ENCODE measurements at places on chromosomes 5 and 9.

- no peak overlapping the region for H3K27ac ChIP-seq
- no peaks in the 10 kb centered on the region for H3K27me3 ChIP-seq
- no peaks in the 10 kb centered on the region for H3K36me3 ChIP-seq
- DNase-seq: no peak
- no peaks in the 10 kb centered on the region for H3K4me1 ChIP-seq
These were observed 842.6 kb upstream of the ACO1 start for GRCh38 chr9:31541721-31542281.

DNA sequence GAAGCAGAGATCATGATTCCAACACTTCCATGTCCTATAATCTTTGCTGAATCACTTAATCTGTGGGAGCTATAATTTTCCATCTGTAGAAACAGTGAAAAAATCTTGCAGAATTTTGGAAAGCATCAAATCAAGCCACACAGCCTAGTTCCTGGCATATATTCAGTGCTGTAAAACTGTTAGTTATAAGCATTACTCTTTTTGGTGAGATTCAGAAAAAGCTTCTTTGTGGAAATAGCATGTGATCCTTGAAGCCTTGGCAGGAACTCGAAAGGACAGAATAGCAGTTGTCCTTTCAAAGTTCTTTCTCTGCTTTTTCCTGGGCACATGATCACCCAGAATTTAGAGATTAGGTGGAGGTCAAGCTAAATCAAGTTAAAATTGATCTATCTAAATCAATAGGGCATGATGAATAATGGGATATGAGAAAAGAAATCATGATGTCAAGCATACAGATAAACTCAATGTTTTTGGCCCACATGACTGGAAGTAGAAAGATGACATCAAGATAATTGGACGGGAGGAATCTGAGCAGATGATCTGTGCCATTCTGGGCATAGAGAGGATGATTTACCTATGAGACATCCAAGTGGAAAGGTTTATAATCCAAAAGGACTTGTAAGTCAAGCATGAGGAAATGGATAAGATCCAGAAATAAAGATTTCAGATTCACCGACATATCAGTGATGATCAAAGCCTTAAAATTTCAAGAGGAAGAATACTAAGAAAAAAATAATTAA is 73.1 kb downstream of the TMEM232 start:
- H3K27ac ChIP-seq: no peak overlapping the region
- H3K4me3 ChIP-seq: no peak overlapping the region
- H3K4me1 ChIP-seq: peaks cover 1% of the 10 kb centered on the region
- no peak for DNase-seq
- no peaks in the 10 kb centered on the region for H3K36me3 ChIP-seq

GRCh38 chr9:95556521-95556920 is 39.8 kb upstream of the PTCH1 start:
- no peak overlapping the region for H3K4me3 ChIP-seq
- H3K4me1 ChIP-seq: peaks cover 9% of the 10 kb centered on the region
- DNase-seq: no peak
- H3K27me3 ChIP-seq: peaks cover 39% of the 10 kb centered on the region

DNA sequence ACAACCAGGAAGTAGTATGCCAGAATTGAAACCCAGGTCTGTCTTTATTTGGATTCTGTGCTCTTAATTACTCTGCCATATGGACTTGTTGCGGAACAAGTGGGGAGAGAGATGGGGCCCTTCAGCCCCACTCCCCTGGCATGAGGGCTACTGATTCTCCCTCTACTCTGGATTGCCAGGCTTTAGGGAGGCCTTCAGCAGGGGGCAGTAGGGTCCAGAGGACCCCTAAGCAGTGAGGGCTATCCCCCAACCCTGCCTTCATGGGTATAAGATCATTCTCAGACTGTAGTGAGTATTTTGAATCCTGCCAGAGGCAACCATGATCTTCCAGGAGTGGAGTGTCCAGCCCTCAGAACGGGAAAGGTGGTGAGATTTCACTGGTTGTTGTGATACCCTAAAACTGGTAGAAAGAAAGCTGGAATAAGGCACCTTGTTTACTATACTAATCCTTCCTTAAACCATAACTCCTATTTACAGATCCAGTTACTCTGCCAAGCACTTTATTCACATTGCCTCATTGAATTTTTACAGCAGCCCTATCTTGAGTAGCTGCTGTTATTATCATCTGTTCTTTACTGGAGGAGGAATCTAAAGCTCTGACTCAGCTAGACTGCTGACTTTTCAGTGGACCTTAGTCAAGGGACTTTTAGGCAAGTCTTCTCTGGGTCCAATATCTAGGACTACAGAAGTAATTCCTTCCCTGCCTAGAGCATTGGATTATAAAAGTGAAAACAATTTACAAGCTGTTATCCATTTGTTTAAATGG is 31.3 kb upstream of the LARP1 start:
- H3K27ac ChIP-seq: no peak overlapping the region
- peak; percentile 62 for DNase-seq
- no peaks in the 10 kb centered on the region for H3K4me1 ChIP-seq
- no peaks in the 10 kb centered on the region for H3K27me3 ChIP-seq
- H3K4me3 ChIP-seq: no peak overlapping the region

- peak; percentile 64 for DNase-seq
- H3K27me3 ChIP-seq: no peaks in the 10 kb centered on the region
- peaks cover 4% of the 10 kb centered on the region for H3K36me3 ChIP-seq
- no peaks in the 10 kb centered on the region for H3K4me1 ChIP-seq
These were observed 27.5 kb downstream of the FSD1L start for GRCh38 chr9:105475302-105475701.

GRCh38 chr5:134432677-134433359 is 21.1 kb upstream of the CDKN2AIPNL start:
- H3K27ac ChIP-seq: no peak overlapping the region
- H3K27me3 ChIP-seq: no peaks in the 10 kb centered on the region
- H3K4me3 ChIP-seq: no peak overlapping the region
- peaks cover 28% of the 10 kb centered on the region for H3K4me1 ChIP-seq
- H3K36me3 ChIP-seq: no peaks in the 10 kb centered on the region

GRCh38 chr9:136510561-136510960 is 27.7 kb upstream of the SEC16A start:
- H3K27ac ChIP-seq: no peak overlapping the region
- no peak overlapping the region for H3K4me3 ChIP-seq
- no peaks in the 10 kb centered on the region for H3K27me3 ChIP-seq
- H3K4me1 ChIP-seq: peaks cover 3% of the 10 kb centered on the region
- no peak for DNase-seq

- no peak overlapping the region for H3K4me3 ChIP-seq
- H3K27ac ChIP-seq: no peak overlapping the region
- DNase-seq: no peak
- no peaks in the 10 kb centered on the region for H3K4me1 ChIP-seq
These were observed 527.0 kb upstream of the TUSC1 start for GRCh38 chr9:26205261-26205660.

- H3K27me3 ChIP-seq: no peaks in the 10 kb centered on the region
- no peak overlapping the region for H3K27ac ChIP-seq
- H3K36me3 ChIP-seq: peaks cover 11% of the 10 kb centered on the region
- no peak overlapping the region for H3K4me3 ChIP-seq
- H3K4me1 ChIP-seq: no peaks in the 10 kb centered on the region
These were observed 273.5 kb downstream of the CRB2 start for GRCh38 chr9:123629531-123629930.

DNA sequence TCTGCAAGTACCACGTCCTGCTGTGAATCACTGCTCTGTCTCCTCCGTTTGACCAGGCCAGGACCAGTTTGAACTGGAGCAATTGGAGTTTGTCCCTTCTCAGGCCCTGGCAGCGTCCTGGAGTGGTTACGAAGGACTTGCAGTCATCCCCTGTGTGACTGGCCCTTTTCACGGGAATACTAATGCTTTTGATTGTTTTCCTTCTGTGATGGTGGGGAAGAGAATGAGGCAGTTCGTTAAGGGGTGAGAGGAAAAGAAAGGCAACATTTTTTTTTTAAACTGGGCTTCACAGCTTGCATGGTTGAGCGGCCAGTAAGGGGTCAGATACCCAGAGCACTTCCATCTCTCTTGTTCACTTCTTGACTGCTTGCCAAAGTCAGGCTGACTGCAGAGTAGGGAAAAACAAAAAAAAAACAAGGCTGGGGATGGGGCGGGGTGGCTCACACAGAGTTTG is 153.5 kb upstream of the STK32A start:
- peaks cover 2% of the 10 kb centered on the region for H3K4me1 ChIP-seq
- DNase-seq: no peak
- H3K36me3 ChIP-seq: no peaks in the 10 kb centered on the region

DNA sequence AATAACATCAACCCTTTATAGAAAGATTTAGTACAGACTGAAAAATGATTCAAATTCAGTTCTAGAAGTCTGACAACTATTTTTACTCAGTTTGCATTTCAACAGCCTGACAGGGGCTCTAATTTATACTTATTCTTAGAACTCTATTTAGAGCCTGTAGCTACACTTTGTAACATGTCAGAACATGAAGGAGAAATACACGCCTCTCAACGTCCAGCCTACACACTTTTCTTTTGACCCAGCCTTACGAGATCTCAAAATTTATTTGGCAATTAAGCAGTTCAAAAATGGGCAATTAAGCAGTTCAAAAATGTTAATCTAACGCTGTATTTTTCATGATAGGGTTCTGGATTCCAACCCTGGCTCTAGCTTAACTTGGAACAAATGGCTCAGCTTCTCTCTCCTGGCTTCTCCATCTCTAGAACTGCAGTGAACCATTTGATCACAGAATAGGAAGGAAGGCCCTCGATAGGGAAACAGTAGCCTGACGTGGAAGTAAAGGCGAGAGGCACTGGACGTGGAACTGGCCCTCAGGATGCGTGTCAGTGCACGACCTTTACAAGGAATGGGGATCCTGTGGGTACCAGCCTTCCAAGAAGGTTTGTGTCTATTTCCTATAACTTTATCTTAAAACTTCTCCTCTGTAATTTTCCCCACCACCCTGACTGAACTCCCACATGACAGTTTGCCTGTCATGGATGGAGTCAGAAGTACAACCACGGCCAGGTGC is 66.4 kb downstream of the PRRT1B start:
- DNase-seq: no peak
- peaks cover 27% of the 10 kb centered on the region for H3K4me1 ChIP-seq
- H3K27me3 ChIP-seq: no peaks in the 10 kb centered on the region
- H3K36me3 ChIP-seq: peaks cover 36% of the 10 kb centered on the region
- H3K27ac ChIP-seq: no peak overlapping the region

DNA sequence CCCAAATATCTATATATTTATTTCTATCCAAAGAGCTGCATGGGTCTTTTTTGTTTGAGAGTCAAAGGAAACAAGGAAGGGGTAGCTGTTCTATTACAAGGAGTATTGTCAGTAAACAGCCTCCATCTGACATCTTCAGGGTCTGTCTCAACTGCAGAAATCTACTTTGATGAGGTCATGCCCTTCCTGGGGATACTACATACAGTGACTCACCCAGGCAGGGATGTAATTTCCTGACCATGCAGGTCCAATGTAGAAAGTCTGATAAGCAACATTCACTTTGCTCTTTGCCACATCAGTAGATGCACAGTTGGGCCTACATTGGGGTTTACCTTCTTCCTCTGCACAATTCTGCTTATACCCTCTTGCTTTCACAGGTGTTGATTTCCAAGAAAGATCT is 165.5 kb downstream of the TLR4 start:
- H3K27me3 ChIP-seq: no peaks in the 10 kb centered on the region
- no peaks in the 10 kb centered on the region for H3K36me3 ChIP-seq
- no peaks in the 10 kb centered on the region for H3K4me1 ChIP-seq

DNA sequence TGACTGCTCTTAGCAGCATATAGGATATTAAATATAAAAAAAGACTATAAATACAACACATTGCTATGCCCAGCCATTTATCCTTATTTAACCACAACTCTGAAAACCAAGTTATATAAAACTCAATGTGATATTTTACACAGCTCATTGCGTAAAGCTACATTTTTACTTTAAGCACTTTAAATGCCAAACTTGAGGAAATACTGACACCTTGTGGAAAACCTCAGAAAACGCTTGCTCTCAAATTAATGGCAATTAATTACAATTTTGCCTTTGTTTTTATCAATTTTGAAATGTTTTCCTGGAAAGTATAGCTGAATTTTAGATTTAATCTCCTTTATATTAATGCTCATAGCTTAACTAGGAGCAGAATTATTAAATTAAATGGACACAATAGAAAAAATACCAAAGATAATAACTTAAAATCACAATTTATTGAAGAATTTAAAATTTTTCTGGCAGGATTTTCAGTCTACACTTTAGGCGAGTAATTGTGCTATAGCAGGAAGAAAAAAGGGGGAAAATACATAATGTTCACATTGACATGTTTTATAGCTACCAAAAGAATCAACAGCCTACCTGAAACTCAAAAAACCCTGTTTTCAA is 25.2 kb upstream of the PLAC8L1 start:
- no peaks in the 10 kb centered on the region for H3K27me3 ChIP-seq
- peak; percentile 48 for DNase-seq
- H3K27ac ChIP-seq: no peak overlapping the region
- no peaks in the 10 kb centered on the region for H3K4me1 ChIP-seq
- peaks cover 92% of the 10 kb centered on the region for H3K36me3 ChIP-seq
- no peak overlapping the region for H3K4me3 ChIP-seq

GRCh38 chr5:163497315-163497714 is 8.1 kb upstream of the MAT2B start:
- H3K27me3 ChIP-seq: no peaks in the 10 kb centered on the region
- no peak overlapping the region for H3K4me3 ChIP-seq
- H3K36me3 ChIP-seq: no peaks in the 10 kb centered on the region
- no peaks in the 10 kb centered on the region for H3K4me1 ChIP-seq
- DNase-seq: no peak

- no peak overlapping the region for H3K27ac ChIP-seq
- no peak overlapping the region for H3K4me3 ChIP-seq
- peaks cover 44% of the 10 kb centered on the region for H3K36me3 ChIP-seq
- H3K4me1 ChIP-seq: peaks cover 18% of the 10 kb centered on the region
These were observed 49.5 kb upstream of the SARDH start for GRCh38 chr9:133787754-133788025.

GRCh38 chr9:12790883-12791282 is 16.1 kb downstream of the LURAP1L start:
- DNase-seq: no peak
- H3K36me3 ChIP-seq: no peaks in the 10 kb centered on the region
- H3K27ac ChIP-seq: no peak overlapping the region
- H3K27me3 ChIP-seq: no peaks in the 10 kb centered on the region

DNA sequence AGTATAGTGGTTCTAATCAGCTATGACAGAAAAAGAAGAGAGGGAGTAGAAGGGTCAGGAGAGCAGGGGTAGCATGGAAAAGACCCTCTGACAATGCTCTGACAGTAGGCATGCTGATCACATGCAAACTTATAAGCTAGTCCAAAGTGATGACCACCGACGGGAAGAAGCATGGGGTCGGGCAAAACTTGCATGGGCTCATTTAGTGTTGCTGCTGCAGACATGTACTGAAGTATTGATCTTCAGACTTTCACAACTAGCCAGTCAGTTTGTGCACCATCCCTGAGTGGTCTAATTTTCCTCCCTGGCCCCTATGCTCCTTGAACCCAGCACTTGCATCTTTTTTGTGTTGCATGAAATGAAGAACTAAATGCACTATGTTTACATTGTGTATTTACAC is 225.4 kb downstream of the SYK start:
- H3K4me1 ChIP-seq: peaks cover 1% of the 10 kb centered on the region
- DNase-seq: no peak
- no peaks in the 10 kb centered on the region for H3K36me3 ChIP-seq
- H3K27ac ChIP-seq: no peak overlapping the region

Data from mesenchymal stem cell (in vitro differentiated cells and primary cell).